ENCODE measurements at places on chromosomes 11 and 22. TPM values are rescaled to one million over a fixed set of nuclear protein-coding genes. Genes with fewer than 3 reads are reported as not detected.

The CHRM1 gene
- total RNA-seq = not detected

The LMO1 gene
- not detected for total RNA-seq

The GRM5 gene
- 0.13 TPM for total RNA-seq

The SPTBN2 gene
- total RNA-seq = 48.3 TPM

The ACR gene
- total RNA-seq = 0.16 TPM

The SSTR3 gene
- not detected for total RNA-seq

The BTBD18 gene
- total RNA-seq = not detected

The SPCS2 gene
- 8.6 TPM for total RNA-seq

The RASD2 gene
- total RNA-seq = not detected

The KDELR3 gene
- 16.7 TPM for total RNA-seq

The SPA17 gene
- 4.0 TPM for total RNA-seq

The LRRC56 gene
- total RNA-seq = 1.2 TPM

The ARHGAP42 gene
- 28.2 TPM for total RNA-seq

The GRIK4 gene
- total RNA-seq = not detected

The MOGAT2 gene
- not detected for total RNA-seq

The DLG2 gene
- 0.49 TPM for total RNA-seq

The GTSE1 gene
- 10.0 TPM for total RNA-seq

The OR2AG1 gene
- under 0.01 TPM for total RNA-seq

The ZNF70 gene
- total RNA-seq = 3.1 TPM

The CHRNA10 gene
- total RNA-seq = 0.94 TPM

The TESMIN gene
- total RNA-seq = 1.5 TPM

The ELF5 gene
- not detected for total RNA-seq

The DBX1 gene
- total RNA-seq = not detected

The RAB38 gene
- total RNA-seq = 1.9 TPM

The OR52M1 gene
- total RNA-seq = not detected

The ANGPTL5 gene
- total RNA-seq = not detected

The KCNJ11 gene
- total RNA-seq = 0.32 TPM

The NUP50 gene
- total RNA-seq = 44.0 TPM

The P2RY6 gene
- total RNA-seq = not detected

The SRPRA gene
- 33.2 TPM for total RNA-seq

The TRIM48 gene
- not detected for total RNA-seq

The SLC22A25 gene
- total RNA-seq = not detected

The ABTB2 gene
- 0.49 TPM for total RNA-seq

The OR5B12 gene
- total RNA-seq = not detected

The ANO5 gene
- total RNA-seq = 0.44 TPM

The PDE2A gene
- 159 TPM for total RNA-seq

The MEN1 gene
- 26.4 TPM for total RNA-seq

The KCNK7 gene
- under 0.01 TPM for total RNA-seq

The HOATZ gene
- total RNA-seq = not detected

The OR8B8 gene
- total RNA-seq = not detected

The BDNF gene
- 0.88 TPM for total RNA-seq

The OR51F1 gene
- not detected for total RNA-seq

The ATP5MG gene
- 86.7 TPM for total RNA-seq

The CEP126 gene
- 0.38 TPM for total RNA-seq

The KDM4E gene
- total RNA-seq = not detected

The SYCE3 gene
- not detected for total RNA-seq

The BRMS1 gene
- 64.3 TPM for total RNA-seq

All from bladder microvascular endothelial cell (primary cell).